Activated naive CD4-positive, alpha-beta T cell treated with anti-CD3 and anti-CD28 coated beads for 36 hours (primary cell): ENCODE measurements at places on chromosomes 16 and 17. TPM values are rescaled to one million over a fixed set of nuclear protein-coding genes. Genes with fewer than 3 reads are reported as not detected.

The SCGB1C2 gene
- not detected for total RNA-seq

The MC1R gene
- 0.45 TPM for total RNA-seq

The FBXO39 gene
- total RNA-seq, result not detected

The ARSG gene
- total RNA-seq, result 9.0 TPM

The PERCC1 gene
- 0.31 TPM for total RNA-seq

The CNTD1 gene
- total RNA-seq, result not detected

The CD79B gene
- 24.2 TPM for total RNA-seq

The SOCS3 gene
- 281 TPM for total RNA-seq

The RPRML gene
- not detected for total RNA-seq

The PLSCR3 gene
- total RNA-seq, result 58.6 TPM

The SCN4A gene
- 0.10 TPM for total RNA-seq

The OR1F1 gene
- total RNA-seq, result not detected
